NCI-H2081 (cell line): ENCODE measurements at places on chromosomes 2 and 18.

- no peak for DNase-seq
Measured at GRCh38 chr2:157059036-157059435, 198.5 kb upstream of the GALNT5 start.

- DNase-seq = no peak
Measured at GRCh38 chr2:45337481-45337880, 273.6 kb downstream of the SRBD1 start.

GRCh38 chr18:10518595-10519255, 7.1 kb upstream of the NAPG start:
- DNase-seq = peak; percentile 51

DNA sequence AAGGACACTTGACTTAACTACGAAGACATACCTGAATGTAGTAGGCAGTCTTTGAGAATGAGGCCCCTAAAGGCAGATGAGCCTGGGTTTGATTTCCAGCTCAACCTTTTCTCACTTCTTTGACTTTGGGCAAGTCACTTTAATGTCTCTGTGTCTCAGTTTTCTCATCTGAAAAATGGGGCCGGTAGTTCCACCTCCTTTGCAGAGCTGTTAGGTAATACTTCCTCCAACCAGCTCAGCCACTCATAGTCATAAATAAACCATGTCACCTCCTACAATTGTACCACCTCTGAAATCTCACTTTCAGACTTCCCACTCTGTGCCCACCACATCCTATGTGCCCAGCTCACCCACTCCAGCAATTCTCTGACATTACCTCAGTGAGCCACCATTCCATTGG, 10.4 kb downstream of the ARHGAP25 start:
- no peak for DNase-seq

DNA sequence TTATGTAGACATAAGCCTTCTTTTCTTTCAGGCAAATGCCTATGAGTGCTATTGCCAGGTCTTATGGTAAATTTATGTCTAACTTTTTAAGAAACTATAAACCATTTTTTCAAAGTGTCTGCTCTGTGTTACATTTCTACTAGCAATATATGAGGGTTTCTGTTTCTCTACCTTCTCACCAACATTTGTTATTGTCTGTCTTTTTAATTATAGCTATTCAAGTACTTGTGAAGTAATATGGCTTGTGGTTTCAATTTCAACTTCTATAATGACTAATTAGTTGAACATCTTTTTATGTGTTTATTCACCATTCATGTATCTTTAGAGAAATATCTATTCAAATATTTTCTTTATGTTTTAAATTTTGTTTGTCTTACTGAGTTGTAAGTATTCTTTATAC, 213.1 kb upstream of the MC4R start:
- no peak for DNase-seq

DNA sequence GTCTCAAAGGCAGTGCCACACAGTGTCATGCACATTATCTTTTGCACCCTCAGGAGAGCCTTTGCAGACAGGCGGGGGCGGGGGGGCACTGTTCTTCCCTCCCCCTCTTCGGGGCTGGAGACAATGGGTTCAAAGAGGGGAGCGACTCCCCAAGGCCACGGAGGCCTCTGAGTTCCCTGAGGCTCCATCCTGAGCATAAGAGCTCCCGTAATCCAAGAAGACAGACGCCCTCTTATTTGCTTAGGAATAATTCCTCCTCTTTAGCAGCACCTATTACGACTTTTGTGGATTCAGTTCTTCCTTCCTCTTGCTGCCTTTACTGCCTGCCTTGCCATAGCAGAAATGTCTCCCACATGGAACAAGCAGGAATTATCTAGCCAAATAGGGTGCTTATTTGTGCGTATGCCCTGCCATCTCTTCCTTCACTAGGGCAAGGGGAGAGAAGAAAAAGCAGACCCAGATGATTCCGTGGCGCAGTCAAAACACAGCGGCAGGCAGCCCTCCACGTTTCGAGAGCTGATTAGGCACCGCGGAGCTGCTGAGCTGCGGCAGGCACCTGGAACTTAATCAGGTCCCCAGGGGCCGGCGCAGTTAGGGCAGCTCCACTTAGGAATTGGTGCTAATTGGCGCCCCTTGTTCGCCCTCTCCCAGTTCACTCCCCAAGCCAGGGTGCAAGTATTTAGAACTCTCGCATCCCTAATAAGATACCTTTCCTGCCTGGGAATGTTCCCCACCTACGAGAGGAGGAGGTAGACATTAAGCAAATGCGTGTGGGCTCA, 233.4 kb upstream of the MYT1L start:
- no peak for DNase-seq

DNA sequence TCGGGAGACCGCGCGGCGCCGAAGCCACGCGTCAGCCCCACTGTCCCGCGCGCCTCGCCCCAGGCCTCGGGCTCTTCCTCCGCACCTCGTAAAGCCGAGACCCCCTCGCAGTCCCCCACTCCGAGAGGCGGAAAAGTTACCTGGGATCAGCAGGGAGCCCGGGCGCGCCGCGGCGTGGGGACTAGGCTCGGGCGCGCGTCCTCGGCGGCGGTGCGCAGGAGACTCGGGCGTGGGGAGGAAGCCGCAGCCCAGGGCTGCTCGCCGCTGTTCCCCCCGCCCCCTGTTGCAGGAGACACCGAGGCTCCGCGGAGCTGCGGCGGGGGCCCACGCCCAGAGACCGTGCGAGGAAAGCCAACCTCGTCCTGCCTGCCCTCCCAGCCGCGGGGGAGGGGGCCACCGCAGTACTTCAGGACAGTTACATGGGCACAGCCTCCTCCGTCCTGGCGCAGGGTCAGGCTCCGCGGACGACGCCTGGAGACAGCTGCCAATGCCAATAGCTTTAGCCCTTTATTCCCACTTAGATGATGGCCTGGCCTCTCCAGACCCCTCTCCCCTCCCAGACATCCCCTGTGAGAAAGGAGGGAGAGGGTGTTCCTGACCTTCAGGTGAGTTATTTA, at the start of gene EPB41L3:
TSS of gene EPB41L3 (minus strand) at position 225 of the 617 bp plus-strand sequence. CDS start 54,814 bp downstream, outside the sequence.
- DNase-seq = peak; percentile 55

DNA sequence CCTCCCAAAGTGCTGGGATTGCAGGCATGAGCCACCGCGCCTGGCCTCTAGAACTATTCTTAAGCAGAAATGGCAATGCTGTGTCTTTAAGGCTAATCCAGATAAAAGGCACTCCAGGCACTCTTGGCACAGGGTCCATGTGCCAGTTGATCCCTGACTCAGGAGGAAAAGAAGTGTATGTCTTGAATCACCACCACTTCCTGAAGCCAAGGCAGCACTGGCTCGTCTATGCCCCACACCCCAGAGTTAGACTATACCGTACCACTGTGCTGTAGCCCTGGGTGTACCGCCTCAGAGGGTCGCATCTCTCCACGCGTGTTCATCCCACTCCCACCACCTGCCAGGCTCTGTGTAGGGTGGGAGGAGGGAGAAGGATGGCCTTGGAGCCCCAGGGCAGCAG, 9.0 kb downstream of the TNFRSF11A start:
- no peak for DNase-seq

DNA sequence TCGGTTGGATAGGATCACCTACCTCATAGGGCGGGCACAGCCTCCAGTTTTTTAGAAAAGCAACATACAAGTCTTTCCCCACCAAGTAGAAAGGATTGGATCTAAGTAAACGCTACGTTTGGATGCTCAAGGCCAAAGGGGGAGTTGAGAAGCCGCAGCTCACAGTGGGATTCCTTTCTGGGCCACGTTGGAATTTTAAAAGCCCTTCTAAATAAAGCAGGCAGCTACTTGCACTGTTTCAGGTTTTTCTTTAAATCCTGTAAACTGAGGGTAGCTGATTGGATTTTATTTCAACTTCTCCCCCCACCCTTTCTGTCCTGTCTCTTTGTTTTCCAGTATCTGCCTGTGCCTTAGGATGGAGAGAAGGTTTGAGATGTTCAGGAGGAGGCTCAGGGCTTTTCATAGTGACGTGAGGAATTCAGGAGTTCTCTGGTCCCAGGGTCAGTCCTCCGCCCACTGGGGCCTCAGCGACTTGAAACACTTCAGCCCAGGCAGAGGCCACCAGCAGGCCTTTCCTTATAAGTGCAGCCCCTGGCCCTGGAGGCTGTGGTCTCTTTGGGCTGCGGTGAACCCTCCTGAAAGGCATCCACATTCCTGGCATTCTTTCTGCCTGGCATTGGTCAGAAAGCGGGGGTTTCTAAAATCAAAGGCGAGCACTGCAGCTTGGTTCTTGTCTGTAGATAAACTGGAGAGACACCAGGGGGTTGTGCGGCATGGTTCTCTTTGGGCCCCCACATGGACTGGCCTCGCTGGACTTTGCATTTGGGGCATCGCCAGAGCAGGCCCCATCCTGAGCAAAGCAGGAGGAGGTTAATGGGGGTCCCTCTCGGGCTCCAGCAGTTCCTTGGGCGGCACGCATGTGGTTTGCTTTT, 44.5 kb downstream of the SH3BP4 start:
- DNase-seq = no peak

- DNase-seq = no peak
Measured at GRCh38 chr18:12748671-12749070, 45.8 kb downstream of the PSMG2 start.

DNA sequence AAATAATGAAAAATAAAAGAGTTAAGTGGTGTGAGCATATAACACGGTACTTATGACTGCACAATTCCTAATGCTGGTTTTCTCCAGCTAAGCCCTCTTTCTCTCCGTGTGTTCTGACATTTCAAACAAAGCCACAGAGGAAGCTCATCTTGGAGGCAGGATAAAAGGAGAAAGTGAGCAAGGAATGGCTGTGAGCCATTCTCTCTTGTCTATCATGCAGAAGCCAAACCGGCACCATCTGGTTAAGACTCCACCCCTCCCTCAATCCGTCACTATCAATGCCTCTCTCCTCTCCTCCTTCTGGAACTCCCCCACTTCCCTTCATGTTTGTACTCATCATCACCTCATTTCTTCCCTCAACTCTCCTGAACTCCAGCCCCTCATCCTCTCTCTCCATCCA, 210.4 kb downstream of the TMEM163 start:
- DNase-seq = peak; percentile 54

- no peak for DNase-seq
Measured at GRCh38 chr2:11920993-11921583, 174.7 kb downstream of the LPIN1 start.

- peak; percentile 50 for DNase-seq
Measured at GRCh38 chr2:72694715-72695496, 130.9 kb downstream of the EXOC6B start.

DNA sequence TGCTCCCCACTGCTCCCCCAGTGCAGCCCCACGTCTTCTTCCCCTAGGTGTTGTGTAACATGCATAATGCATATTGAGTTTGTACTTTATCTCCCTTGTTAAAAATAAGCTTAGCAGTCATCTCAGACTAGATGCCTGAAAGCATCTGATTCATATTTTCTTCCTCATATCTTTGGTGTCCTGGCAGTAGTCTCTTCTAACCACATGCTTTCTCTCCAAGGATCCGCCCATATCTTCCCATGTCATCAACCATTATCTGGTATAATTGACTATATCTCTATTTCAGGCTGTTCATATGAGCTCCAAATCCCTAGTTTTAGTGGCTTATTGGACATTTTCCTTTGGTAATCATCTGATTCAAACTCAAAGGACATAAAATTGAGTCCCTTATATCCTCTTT, 426.3 kb downstream of the LRP1B start:
- no peak for DNase-seq

DNA sequence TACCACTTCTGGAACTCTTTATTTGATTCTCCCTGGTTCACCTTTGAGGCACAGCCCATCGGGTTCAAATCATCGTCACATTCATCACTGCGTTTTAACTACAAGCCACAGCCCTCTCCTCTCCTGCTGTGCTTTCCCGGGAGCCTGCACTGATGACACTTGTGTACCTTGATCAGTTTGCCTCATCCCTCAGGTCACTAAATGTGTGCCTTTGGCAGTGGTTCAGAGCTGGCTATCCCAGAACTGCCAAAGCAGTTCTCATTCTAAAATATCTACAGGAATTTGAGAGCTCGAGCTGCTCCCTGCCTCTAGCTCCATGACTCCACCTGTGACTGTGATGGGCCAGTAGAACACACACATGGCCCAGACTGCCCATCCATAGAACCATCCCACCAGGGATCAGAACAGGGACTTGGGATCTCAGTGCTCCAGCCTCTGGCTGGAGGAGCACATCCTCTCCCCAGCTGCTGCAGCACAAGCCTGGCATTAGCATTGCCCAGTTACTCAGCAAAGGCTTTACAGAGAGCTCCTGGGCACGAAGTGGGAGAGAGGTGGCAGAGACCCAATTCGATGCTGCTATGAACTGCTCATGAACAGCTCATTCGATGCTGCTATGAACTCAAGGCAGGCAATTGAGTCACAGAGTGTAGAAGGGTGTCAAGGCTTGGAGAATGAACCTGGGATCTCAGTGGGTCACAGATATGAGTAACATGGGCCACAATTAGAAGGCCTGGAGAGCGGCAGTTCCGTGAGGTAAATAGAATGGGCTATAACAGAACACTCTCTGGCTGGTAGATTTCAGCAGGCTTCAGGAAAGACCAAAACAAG, 41.9 kb downstream of the EVA1A start:
- DNase-seq = no peak

DNA sequence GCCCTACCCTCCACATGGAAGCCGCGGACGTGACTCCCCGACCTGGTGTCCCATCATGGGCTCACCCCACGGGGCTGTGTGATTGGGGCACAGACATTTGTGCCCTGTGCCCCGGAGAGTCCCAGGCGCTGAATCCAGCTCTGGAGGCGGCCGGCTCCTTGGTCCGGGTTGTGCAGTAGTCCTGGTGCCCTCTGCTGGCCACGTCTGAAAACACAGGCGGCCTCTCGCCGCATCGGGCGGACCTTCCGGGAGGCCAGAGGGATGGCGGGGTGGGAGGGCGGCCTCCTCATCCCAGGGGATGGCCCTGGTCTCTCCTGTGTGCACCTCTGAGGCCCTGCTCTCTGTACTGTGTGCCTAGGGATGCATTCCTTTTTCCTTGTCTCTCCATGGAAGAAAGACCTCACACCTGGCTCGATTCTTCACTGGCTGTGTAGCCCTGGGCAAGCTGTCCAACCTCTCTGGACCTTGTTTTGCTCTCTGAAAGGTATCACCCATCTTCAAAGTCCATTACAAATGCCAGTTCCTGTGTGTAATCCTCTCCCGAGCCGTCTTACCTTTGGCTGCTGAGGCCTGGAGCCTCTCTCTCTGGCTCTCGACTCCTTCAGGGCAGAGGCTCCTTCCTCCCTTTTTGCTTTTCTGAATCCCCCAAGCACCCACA, 27.6 kb downstream of the CELF4 start:
- DNase-seq = peak; percentile 58

- no peak for DNase-seq
Measured at GRCh38 chr2:226001716-226002115, 602.2 kb downstream of the NYAP2 start.

DNA sequence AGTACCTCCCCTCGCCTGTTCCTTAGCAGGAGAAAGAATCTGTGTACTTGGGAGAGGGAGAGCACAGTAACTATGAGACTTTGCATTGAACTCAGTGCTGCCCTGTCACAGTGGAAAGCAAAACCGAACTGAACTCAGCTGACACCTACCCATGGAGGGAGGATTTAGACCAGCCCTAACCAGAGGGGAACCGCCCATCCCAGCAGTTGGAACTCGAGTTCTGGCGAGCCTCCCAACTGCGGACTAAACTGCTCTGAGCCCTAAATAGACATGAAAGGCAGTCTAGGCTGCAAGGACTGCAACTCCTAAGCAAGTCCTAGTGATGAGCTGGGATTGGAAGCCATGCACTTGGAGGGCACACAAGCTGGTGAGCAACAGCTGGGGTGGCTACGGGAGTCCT, 110.4 kb downstream of the GRB14 start:
- no peak for DNase-seq
